ENCODE measurements at places on chromosomes 1 and 21.

GRCh38 chr1:207983044-207983635 lies 72.2 kb upstream of the CD34 start:
- DNase-seq = peak; percentile 8

DNA sequence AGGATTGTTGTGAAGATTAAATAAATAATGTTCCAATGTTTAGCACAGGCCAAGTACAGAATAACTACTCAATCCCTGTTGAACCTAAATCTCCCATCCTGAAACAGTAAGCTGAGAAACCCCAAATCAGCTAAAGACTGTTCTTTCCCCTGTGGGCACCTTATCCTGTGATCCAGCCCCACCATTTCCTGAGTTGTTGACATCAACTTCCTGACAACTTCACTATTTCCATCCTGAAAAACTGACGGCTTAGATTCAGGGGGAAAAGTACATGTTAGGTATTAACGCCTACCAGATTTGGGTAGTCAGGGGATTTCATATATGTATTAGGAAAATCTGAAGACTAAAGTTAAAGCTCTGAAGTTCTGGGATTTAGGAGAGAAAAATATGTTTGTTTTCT lies 51.7 kb upstream of the PALMD start:
- DNase-seq = no peak

DNA sequence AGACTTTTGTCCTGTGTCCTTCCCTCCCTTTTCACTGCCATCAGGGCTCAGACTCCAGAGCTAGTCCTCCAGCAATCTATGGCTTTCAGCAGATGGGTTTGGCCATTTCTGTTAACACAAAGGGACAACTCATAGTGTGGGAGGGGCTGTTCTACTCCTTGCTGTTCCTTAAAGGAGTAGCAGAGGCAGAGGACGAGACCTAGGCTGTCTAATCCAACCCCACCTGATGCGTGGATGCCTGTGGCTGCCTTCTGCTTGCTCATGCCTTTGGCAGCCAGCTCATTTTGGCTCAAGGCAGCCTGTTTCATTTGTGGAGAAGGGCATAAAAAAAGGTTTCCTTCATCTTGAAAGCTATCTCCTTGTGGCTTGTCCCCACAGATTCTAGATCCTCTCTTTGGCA lies 27.0 kb downstream of the MFSD2A start:
- DNase-seq = no peak

DNA sequence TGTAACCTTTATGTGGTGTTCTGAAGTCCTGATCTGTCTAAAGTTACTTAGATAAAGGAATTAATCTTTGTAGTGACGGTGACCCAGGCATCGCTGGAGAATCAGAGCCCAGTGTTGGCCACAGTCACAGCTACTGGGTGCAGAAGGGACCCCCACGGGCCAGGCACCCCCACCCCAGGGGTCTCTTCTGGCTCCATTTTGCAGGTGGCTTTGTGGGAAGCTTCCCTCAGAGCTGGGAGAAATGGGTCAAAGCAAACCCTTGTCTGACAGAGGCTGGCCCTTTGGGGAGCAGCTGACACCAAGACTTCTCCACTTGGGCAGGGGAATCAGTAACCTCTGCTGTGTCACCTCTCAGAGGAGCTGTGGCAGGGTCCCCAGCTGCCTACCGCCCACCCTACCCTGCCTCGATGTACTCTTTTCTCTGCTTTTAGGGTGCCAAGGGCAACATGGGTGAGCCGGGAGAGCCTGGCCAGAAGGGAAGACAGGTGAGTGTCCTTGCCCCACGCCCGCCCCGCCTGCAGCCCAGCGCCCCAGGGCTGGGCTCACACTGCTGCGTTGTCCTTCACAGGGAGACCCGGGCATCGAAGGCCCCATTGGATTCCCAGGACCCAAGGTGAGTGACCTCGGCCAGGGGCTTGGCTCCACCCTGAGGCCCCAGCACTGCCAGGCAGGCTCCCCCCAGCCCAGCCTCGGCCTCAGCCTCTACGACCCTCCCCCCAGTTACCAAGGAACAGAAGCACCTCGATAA lies 17.7 kb downstream of the COL6A2 start:
- peak; percentile 6 for DNase-seq

GRCh38 chr1:243725846-243726245 lies 124.2 kb downstream of the AKT3 start:
- no peak for DNase-seq

- no peak for DNase-seq
Observed at GRCh38 chr1:235160383-235160956, 580 bp downstream of the RBM34 start.

- no peak for DNase-seq
Observed at GRCh38 chr21:39713905-39714304, 31.1 kb upstream of the IGSF5 start.

DNA sequence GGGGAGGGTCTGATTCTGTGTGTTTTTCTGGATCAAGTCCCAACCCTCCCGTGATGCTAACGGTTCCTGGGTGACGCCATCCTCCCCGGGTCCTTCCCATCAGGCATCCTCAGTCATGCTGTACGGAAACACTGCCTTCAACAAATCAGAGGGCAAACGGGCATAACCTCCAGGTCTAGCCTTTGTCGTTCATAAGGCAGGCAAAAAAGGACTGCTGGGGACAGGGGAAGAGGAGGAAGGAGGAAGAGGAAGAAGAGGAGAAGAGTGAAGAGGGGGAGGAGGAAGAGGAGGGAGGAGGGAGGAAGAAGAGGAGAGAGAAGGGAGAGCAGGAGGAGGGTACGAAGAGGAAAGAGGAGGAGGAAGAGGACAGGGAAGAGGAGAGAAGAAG lies 84.4 kb downstream of the ITPKB start:
- no peak for DNase-seq

- no peak for DNase-seq
Observed at GRCh38 chr1:221356693-221357092, 385.2 kb downstream of the DUSP10 start.

Data from WERI-Rb-1 (cell line).